RWPE2 (cell line): ENCODE measurements at places on chromosomes 13 and 19.

GRCh38 chr13:25420161-25420560 lies 48.4 kb downstream of the ATP8A2 start:
- no peak for DNase-seq

- DNase-seq, result no peak
These were observed 479.5 kb downstream of the ZNF536 start for GRCh38 chr19:30851646-30852045.

- DNase-seq, result no peak
These were observed 163.5 kb downstream of the KATNAL1 start for GRCh38 chr13:30143666-30144400.

DNA sequence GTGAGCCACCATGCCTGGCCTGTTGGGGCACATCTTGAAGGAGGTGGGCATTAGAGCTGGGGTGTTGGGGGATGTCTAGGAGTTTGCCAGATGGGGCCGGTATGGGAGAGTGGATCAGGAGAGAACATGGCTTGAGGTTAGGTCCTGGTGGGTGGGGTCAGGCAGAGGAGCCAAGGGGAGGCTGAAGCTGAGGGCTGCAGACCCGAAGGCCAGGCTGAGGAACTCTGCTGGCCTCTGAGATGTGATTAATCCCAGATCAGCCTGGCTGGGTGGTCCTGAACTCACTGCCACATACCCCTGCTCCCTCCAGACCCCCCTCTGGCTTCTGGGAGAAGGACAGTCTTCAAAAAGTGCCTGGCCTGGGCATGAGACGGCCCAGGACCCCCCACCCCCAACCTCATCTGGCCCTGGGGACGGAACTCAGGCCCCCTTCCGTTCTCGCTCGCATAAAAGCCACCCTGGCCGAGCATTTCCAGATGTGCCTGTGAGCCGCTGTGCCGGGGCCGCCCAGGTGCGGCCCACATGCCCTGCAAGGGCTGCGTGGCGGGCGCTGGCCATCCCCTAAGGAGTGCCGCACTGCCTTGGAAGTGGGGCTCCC lies 2.7 kb downstream of the FSTL3 start:
- DNase-seq, result no peak

GRCh38 chr13:50152655-50153309 lies 137.5 kb downstream of the KCNRG start:
- DNase-seq, result no peak

GRCh38 chr13:28568286-28568685 lies 73.4 kb upstream of the FLT1 start:
- no peak for DNase-seq

- DNase-seq, result no peak
These were observed 220.9 kb upstream of the SOX21 start for GRCh38 chr13:94933230-94933751.

GRCh38 chr19:13083627-13084026 lies 19.0 kb downstream of the LYL1 start:
- no peak for DNase-seq

- no peak for DNase-seq
These were observed 53.8 kb upstream of the RCBTB2 start for GRCh38 chr13:48586591-48587103.
